ENCODE measurements at places on chromosomes 7 and 10.

- DNase-seq = no peak
Measured at GRCh38 chr10:119700321-119700954, 25.4 kb upstream of the INPP5F start.

GRCh38 chr7:816751-817671, 15.3 kb upstream of the SUN1 start:
- DNase-seq = no peak

DNA sequence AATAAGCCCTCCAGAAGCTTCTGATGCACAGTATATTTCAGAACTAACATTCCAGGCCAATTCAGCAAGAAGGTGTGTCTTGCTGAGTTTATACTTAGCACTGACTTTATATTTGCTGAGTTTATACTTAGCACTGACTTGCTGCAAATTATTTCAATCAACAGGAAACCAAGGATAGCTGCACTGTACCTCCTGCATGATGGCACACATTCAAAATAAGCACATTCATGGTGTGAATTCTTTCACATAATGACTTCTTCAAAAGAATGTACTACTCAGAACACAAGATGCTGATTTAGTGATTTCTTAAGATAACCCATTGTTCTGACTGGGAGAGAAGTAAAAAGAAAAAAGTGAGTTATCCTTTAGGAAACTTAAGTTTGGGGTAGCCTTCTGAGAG, 52.0 kb downstream of the JAZF1 start:
- DNase-seq = no peak

DNA sequence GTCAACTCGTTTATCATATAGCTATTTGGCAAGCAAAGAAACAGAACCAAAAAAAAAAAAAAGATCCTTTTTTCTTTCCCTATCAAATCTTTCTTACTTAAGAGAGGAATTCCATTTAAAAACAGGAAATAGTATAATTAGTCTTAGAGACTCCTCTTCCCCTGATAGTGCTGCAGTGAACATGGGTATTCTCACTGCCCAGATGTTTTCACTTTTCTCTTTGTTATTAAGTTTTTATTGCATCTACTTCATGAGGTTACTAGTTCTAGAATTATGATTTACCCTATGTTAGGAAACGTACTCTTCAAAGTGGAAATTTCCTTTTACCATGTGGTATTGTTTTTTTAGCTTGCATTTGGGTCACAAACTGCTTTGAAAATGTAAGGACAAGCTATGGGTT, 8.5 kb downstream of the CASP2 start:
- no peak for DNase-seq

DNA sequence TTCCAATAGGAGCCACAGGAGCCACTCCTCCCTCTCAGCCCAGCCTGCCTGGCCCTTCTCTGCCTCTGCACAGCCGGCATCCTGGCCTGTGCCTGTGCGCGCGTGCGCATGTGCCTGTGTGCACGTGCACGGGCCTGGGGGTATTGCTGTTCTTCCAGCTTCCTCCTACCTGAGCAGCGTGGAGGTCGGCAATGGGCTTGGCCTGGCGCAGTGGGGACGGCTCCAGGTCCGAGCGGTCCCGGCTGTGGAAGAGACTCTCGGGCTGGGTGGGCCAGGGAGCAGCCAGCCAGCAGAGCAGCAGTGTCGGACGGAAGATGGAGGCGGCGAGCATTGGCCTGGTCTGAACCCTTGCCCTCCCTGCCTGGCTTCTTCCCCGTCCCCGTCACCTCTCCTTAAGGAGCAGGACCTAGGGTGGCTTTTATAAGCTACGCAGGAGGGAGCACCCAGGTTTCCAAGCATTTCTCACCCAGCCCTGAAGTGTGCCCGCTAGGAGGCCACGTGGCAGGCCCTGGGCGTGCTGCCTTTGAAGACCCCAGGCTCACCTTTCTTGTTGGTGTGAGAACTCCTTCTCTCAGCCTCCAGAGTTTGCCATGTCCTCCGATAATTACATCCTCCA, at the start of gene MMP21:
TSS of gene MMP21 (minus strand) at position 331 of the 616 bp plus-strand sequence. CDS start at position 331, 0 bp downstream.
- DNase-seq = no peak

DNA sequence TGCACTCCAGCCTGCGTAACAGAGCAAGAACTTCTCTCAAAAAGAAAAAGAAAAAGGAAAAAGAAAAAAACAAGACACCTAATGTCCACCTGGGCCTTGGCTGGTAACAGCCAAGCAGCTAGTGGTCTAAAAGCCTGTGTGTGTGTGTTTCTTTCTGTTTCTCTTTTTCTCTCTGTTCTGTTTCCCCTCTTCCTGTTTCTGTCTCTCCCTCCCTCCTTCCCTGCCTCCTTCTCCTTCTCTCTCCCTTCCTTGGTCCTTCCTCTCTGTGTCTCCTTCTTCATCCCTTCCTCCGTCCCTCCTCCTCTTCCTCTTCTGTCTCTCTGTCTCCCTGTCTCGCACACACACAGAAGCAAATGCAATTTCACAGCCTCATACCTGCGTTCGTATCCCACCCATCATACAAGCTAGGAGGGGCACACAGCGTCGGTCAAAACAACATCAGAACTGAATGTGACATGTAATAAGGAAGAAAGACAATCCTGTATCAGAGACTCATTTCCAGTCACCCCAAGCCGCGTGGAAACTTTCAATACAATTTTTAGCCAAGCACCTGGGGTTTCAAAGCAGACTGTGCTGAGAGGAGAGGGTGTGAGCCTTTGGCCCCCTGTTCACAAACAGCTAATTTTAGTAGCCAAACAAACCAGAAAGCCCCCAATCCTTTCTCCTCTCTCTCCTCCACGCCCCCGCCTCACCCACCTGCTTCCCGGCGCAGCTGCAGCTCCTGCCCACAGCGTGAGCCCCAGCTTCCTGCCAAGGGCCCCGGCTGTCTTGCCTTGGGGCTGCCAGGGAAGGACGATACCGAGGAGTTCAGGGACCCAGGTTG, 50.2 kb upstream of the GNA12 start:
- peak; percentile 82 for DNase-seq

- DNase-seq = no peak
Measured at GRCh38 chr10:61845196-61845949, 56.1 kb upstream of the ARID5B start.

GRCh38 chr7:156024201-156024600, 211.9 kb upstream of the SHH start:
- DNase-seq = no peak

DNA sequence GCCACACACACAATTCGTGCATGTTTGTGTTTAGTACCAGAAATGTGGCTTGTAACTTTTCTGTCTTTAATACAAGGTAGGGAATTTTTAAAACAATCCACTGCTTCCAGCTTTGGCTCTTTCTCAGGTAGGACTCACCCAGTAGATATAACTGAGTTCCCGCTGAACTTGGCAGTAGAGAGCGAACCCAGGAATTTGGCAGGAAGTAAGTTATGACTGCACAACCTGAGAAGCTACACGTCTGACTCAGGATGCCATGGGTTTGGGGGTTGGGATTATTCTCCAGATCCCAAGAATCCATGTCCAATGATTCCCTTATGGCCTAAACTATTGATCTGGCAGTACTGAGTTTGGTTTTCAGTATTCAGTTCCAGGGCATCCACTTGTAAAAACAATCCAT, 499.7 kb downstream of the CALN1 start:
- DNase-seq = no peak

DNA sequence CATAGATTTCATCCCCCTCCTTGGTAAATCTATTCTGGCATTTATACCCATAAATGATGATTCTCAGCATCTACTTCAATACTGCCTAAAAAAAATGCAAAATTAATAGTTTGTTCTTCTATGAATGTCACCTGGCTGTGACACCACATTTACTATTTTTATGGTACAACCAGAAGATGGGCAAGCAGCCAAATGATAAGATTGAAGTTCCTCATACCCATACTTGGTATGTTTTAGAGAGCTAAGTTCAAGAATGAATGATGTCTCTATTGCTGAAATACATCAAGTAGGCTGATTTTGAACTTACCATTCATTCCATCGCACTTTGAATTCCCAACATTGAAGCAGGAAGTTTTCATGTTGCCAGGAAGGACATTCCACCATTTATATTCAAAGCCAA, 134.2 kb downstream of the ELAPOR2 start:
- DNase-seq = no peak

DNA sequence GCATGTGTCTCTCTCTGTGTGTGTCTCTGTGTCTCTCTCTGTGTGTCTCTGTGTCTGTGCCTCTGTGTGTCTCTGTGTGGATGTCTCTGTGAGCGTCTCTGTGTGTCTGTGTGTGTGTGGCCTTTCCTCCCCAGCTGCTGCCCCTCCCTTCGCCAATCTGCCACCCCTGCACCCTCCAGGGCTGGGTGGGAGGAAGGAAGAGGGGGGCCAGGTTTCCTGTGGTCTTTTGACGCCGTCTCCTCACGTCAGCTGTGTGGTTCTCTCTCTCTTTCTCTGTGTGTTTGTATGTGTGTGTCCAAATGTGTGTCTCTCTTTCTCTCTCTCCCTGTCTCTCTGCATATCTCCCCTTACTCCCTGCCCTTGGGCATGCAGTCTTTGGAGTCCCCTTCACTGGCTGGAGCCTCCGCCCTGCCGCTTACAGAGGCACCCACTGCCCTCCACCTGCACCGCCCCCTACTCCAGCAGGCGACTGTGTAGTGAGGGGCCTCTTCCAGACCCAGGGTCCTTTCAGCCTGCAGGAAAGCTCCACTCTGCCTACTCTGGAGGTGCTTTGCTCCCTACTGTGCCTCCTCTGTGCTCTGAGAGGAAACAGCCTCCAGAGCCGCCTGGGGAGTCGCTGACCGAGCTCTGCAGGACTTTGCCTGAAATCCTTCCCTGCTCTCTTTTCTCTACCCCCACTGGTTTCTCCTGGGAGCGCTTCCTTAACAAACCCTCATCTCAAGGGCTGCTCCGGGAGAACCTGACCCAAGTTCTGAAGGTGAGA, 44.2 kb upstream of the C10orf71 start:
- DNase-seq = no peak

DNA sequence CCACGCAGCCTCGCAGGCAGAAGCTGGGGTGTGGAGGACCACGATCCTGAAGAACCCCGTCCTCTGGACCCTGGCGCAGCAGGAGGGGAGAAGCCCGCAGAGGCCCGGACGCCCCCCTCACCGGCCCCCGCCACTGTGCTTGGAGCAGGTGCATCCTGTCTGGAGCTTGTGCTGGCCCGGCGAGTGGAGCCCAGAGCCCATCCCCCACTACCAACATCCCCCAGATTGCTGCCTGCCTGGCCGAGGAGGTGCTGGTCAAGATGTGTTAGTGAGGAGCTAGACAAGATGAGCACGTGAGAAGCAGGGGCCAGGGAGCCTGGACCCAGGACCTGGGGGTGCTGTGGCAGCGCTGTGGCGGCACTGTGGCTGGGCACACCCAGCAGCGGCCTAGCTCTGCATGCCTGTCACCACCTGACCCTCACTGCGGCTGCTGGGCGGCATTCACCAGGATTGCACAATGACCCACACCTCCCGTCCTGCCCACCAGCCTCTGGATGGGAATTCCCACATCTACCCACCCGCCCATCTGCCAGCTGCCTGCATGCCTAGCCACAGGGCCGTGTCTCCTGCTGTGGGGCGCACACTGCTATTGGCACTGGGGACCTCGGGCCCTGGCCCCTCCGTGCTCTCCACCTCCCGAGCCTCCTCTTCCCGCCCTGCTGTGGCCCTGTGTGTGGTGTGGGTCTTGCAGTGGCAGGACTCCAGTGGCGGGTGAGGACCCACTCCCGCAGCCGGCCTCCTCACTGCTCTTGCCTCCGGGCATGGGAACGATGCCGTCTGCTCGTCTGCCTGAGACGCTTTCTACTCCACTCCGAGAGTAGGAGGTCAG, 11.8 kb downstream of the GPR146 start:
- DNase-seq = no peak

Data from Peyer's patch (tissue), 4 donors.